Astrocyte (in vitro differentiated cells and primary cell): ENCODE measurements at places on chromosomes 6 and 20. TPM values are rescaled to one million over a fixed set of nuclear protein-coding genes. Genes with fewer than 3 reads are reported as not detected.
A peak's percentile ranks its signal among the peaks of the same experiment; 100 is the strongest.

The MBOAT1 gene
- 4.8 and 6.4 TPM in 2 replicates for total RNA-seq

The TENT5A gene
- total RNA-seq = 17.8 and 19.7 TPM in 2 replicates

The ZBTB46 gene
- total RNA-seq = 12.9 and 13.9 TPM in 2 replicates

The CALHM4 gene
- total RNA-seq = 0.20 TPM in 1 of 2 replicates, not detected in the other

The ELOVL2 gene
- 4.6 and 5.7 TPM in 2 replicates for total RNA-seq

The ZBTB24 gene
- total RNA-seq = 8.4 and 9.3 TPM in 2 replicates

GRCh38 chr20:8938532-8938931 lies 130.4 kb upstream of the PLCB4 start:
- H3K27me3 ChIP-seq = peaks cover 2% of the 10 kb centered on the region
- no peak overlapping the region for H3K27ac ChIP-seq
- no peak overlapping the region for H3K4me3 ChIP-seq

GRCh38 chr6:136550045-136550329 lies 235 bp downstream of the MAP7 start:
- peak overlapping the region; percentile 61 for H3K4me3 ChIP-seq
- no peak overlapping the region for H3K27ac ChIP-seq
- H3K36me3 ChIP-seq = no peaks in the 10 kb centered on the region
- peaks cover 21% of the 10 kb centered on the region for H3K27me3 ChIP-seq

DNA sequence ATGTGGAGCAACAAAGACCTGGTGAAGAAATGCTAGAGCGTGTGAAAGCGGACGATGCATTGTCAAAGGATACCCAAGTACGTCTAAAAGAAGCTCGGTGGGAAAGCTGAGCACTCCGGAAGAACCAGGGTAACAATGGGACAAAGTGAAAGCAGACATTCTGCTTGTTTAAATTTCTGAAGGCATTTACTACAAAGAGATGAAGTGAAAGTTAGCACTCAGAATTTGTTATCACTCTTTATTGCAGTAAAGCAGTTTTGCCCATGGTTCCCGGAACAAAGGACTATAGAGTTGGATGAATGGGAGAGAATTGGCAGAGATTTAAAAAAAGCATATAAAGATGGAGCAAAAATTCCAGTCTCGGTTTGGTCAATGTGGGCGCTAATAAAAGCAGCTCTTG lies 12.8 kb upstream of the IRAK1BP1 start:
- no peak overlapping the region for H3K4me3 ChIP-seq
- no peak for DNase-seq
- no peaks in the 10 kb centered on the region for H3K27me3 ChIP-seq
- no peak overlapping the region for H3K27ac ChIP-seq
- H3K36me3 ChIP-seq = no peaks in the 10 kb centered on the region
- no peaks in the 10 kb centered on the region for H3K4me1 ChIP-seq

- no peak overlapping the region for H3K27ac ChIP-seq
- H3K4me1 ChIP-seq = no peaks in the 10 kb centered on the region
- no peaks in the 10 kb centered on the region for H3K36me3 ChIP-seq
- H3K4me3 ChIP-seq = no peak overlapping the region
Measured at GRCh38 chr6:64330694-64331307, 695.2 kb downstream of the PHF3 start.

DNA sequence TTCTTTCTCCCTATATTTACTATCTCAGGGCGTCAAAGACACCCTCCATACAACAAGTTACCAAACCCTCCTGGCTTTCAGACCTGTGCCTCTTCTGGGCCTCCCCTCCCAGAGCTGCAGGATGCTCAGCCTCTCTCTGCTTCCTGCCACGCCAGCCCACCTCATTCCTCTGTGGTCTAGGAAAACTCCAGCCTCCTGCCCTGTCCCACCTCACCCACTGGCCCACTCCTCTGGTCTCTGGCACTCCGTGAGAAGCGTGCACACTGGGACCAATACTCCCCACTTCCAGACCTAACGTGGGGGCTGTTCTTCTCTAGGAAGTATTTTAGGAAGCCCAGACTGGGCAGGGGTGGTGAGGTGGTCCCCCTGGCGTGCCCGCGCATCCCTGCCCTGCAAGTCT lies 9.7 kb downstream of the AGPAT4 start:
- no peaks in the 10 kb centered on the region for H3K36me3 ChIP-seq
- peaks cover 3% of the 10 kb centered on the region for H3K4me1 ChIP-seq
- no peak overlapping the region for H3K27ac ChIP-seq
- no peak overlapping the region for H3K4me3 ChIP-seq
- H3K27me3 ChIP-seq = no peaks in the 10 kb centered on the region

- DNase-seq = no peak
- H3K4me3 ChIP-seq = no peak overlapping the region
- H3K27me3 ChIP-seq = no peaks in the 10 kb centered on the region
- H3K27ac ChIP-seq = no peak overlapping the region
Measured at GRCh38 chr6:9896806-9897205, 518.1 kb downstream of the TFAP2A start.

- peaks cover 12% of the 10 kb centered on the region for H3K27me3 ChIP-seq
- H3K27ac ChIP-seq = no peak overlapping the region
- no peak overlapping the region for H3K4me3 ChIP-seq
- no peak for DNase-seq
- no peaks in the 10 kb centered on the region for H3K36me3 ChIP-seq
Measured at GRCh38 chr6:29558439-29559079, 973 bp downstream of the UBD start.

- no peak overlapping the region for H3K4me3 ChIP-seq
- H3K27me3 ChIP-seq = no peaks in the 10 kb centered on the region
- no peaks in the 10 kb centered on the region for H3K4me1 ChIP-seq
- peak; percentile 5 for DNase-seq
Measured at GRCh38 chr20:10971096-10971495, 297.3 kb upstream of the JAG1 start.

DNA sequence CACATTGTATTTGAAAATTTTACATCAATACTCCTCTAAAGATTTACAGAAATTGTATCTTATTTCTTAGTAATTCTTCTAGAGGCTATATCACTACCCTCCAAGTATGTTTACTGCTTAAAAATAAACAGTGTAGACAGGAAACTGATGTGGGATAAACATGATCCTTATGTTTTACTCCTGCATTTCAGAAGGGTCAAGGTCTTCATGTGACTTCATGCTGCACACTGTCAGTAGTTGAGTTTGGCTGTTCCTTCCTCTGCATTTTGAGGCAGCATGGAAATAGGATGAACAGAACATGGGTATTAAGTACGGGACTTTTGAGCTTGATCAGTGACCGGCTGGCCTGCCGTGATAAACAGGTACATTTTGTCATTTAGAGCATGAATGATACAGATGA lies 179.2 kb upstream of the FERMT1 start:
- H3K27ac ChIP-seq = no peak overlapping the region
- no peak overlapping the region for H3K4me3 ChIP-seq
- no peaks in the 10 kb centered on the region for H3K36me3 ChIP-seq

- H3K27me3 ChIP-seq = no peaks in the 10 kb centered on the region
- H3K4me1 ChIP-seq = peaks cover 13% of the 10 kb centered on the region
- no peaks in the 10 kb centered on the region for H3K36me3 ChIP-seq
- H3K27ac ChIP-seq = peak overlapping the region; percentile 30
Measured at GRCh38 chr6:145070791-145071190, 664.5 kb downstream of the EPM2A start.

GRCh38 chr6:305371-306206 lies 13.3 kb downstream of the DUSP22 start:
- no peaks in the 10 kb centered on the region for H3K27me3 ChIP-seq
- no peak for DNase-seq
- no peaks in the 10 kb centered on the region for H3K4me1 ChIP-seq
- no peak overlapping the region for H3K27ac ChIP-seq
- H3K4me3 ChIP-seq = no peak overlapping the region

DNA sequence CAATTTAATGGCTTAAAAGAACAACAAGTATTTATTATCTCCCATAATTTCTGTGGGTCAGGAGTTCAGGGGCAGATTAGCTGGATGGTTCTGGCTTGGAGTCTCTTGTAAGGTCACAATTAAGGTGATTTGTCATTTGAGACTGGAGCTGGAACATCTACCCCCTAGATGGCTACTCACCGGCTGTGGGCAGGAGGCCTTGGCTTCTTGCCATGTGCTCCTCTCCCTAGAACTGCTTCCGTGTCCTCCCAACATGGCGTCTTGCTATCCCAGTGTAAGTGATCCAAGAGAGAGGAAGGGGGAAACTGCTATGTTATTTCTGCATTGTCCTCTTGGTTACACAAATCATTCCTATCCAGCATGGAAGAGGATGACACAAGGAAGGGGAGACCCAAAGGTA lies 210.2 kb upstream of the ECI2 start:
- DNase-seq = no peak
